Umbilical cord (tissue), 2 donors: ENCODE measurements at places on chromosomes 11 and 22. TPM values are rescaled to one million over a fixed set of nuclear protein-coding genes. Genes with fewer than 3 reads are reported as not detected.

DNA sequence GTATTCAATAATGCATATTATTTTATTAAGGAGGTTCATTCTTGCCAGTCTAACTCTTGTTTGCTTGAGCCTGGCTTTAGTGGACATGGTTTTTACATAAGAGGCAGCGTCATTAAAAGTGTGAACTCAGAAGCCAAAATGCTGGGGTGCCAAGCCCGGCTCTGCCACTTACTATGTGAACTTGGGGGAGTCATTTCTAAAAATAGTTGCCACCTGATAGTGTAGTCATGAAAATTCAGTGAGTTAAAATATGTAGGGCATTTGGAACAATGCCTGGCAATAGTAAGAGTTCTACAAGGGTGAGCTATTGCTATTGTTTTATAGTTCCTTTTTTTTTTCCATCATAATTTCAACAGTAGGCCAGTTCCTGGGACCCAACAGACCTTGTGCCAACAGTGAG is 49.9 kb downstream of the TENM4 start:
- DNase-seq, result no peak

- DNase-seq, result no peak
Observed at GRCh38 chr11:8613036-8613435, 19.0 kb upstream of the STK33 start.

The APOBEC3G gene
- 7.9 TPM for total RNA-seq

The OR4C15 gene
- total RNA-seq, result not detected
